ENCODE measurements at places on chromosomes 11 and 22.

DNA sequence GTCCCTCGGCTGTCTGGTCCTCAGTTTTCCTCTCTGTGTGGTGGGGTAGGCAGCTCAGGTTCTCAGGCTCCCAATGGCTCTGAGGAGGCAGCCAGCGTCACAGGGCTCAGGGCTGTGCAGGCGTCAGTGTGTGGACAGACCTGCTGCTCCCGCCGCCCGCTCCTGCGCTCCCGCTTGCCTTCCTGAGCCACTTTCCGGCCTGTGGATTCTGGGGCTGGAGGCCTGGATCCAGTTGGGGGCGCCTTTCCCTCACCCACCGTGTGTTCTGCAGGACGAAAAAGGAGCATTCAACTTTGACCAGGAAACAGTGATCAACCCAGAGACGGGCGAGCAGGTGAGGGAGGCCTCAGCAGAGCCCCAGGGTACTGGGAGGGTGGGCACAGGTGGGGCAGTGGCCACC is 14.7 kb downstream of the DPP3 start:
- no peak for DNase-seq

- DNase-seq = no peak
Measured at GRCh38 chr11:28086569-28086968, 21.4 kb downstream of the KIF18A start.

- DNase-seq = no peak
Measured at GRCh38 chr11:119995730-119996491, 142.0 kb downstream of the TRIM29 start.

GRCh38 chr22:47594836-47595521 is 832.5 kb downstream of the TBC1D22A start:
- DNase-seq = no peak

GRCh38 chr11:112392904-112393303 is 132.2 kb upstream of the PLET1 start:
- DNase-seq = no peak

- DNase-seq = peak; percentile 79
Measured at GRCh38 chr11:64316672-64317324, 561 bp downstream of the TRMT112 start.

GRCh38 chr22:33035272-33035863 is 22.8 kb downstream of the SYN3 start:
- DNase-seq = no peak

- no peak for DNase-seq
Measured at GRCh38 chr22:34861787-34862186, 204.2 kb upstream of the ISX start.

DNA sequence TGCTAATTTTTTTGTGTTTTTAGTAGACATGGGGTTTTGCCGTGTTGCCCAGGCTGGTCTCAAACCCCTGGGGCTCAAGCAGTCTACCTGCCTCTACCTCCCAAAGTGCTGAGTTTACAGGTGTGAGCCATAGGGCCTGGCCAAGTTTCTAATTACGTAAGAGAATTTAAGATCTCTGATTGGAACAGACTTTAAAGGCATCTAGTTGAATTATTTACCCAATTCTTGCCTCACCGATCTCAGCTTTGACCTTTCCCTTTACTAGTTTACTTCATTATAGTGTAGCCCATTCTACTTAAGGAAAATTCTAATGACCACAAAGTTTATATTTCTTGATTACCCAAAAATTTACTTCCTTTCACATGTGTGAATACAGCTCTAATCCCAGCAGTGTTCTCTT is 81.6 kb downstream of the YAP1 start:
- no peak for DNase-seq

GRCh38 chr22:36612458-36612857 is 83.5 kb upstream of the EIF3D start:
- no peak for DNase-seq

- peak; percentile 59 for DNase-seq
Measured at GRCh38 chr11:121466063-121466794, 13.5 kb upstream of the SORL1-AS1 start.

DNA sequence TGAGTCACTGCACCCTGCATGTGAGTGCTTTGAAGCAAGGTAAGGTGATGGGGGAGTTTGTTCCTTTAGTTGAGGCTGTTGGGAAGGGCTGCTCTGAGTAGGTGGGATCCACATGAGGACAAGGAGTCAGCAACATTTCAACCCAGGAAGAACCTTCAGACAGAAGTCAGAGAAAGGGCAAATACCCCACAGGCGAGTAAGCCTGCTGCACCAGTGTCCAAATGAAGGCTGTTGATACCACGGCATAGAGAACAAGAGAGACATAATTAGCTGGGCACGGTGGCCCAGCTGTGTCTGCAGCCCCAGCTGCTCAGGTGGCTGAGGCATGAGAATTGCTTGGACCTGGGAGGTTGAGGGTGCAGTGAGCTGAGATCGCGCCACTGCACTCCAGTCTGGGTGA is 54.3 kb upstream of the CLMP start:
- DNase-seq = no peak

DNA sequence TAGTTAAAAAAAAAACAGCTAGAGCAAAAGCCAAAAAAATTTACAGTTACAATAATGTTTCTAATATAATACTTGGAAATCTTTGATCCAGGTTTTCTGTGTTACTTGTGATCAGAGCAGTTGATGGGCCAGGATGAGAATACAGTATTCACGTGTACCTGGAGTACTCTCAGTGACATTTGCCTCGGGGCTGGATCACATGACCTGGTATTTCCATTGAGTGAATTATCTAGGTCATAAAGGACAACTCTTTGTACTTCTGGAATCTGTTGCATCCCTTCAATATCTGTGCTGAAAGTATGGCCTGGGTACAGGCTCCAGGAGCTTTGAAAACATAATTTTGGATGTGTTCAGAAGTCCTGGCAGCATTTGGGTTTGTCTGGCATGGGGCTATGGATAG is 93.5 kb downstream of the GRAMD1B start:
- DNase-seq = no peak

GRCh38 chr11:125272092-125272491 is 107.5 kb downstream of the PKNOX2 start:
- DNase-seq = no peak
